Naive thymus-derived CD8-positive, alpha-beta T cell (primary cell): ENCODE measurements at places on chromosomes 12 and 14.

DNA sequence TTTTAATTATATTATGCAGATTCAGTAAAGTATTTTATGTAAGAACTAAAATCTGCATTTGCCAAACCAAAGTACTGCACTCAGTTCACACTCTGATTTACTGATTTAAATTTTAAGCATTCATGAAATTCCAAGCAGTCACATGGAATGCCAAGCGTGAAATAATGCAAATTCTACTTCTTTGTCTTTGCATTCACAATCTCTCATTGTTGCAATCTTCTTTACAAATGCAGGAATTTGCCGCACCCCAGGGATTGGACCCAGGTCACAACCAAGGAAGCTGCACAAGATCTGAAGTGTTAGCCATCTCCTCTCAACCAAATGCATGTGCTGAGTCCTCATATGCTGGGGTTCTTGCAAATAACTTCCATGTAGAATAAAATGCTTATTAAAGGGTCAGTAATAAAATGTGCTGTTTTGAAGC is 71.9 kb downstream of the TUNAR start:
- no peak for DNase-seq

DNA sequence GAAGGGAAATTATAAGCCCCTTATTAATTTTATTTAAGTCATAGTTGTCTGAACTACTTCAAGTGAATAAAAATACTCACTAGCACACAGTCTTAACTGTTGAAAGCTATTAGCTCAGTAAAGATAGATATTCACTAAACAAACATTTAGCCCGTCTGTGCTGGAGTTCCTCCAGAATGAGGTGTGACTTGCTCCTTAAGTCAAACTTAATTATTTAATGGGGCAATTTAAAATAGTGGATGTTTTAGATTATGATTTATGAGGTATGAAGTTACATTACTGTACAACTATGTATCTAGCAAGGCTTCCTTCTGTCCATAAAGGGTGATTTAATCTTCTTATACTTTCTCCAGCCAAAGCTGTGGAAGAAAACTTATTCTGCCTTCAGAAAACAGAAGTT is 414.0 kb upstream of the FLRT2 start:
- DNase-seq: no peak

GRCh38 chr12:12868477-12869235 is 22.7 kb upstream of the GPRC5A start:
- DNase-seq: no peak

- no peak for DNase-seq
These were observed 44.8 kb upstream of the NR2C1 start for GRCh38 chr12:95118138-95118787.

- DNase-seq: no peak
These were observed 12.8 kb upstream of the MLEC start for GRCh38 chr12:120674097-120674636.

DNA sequence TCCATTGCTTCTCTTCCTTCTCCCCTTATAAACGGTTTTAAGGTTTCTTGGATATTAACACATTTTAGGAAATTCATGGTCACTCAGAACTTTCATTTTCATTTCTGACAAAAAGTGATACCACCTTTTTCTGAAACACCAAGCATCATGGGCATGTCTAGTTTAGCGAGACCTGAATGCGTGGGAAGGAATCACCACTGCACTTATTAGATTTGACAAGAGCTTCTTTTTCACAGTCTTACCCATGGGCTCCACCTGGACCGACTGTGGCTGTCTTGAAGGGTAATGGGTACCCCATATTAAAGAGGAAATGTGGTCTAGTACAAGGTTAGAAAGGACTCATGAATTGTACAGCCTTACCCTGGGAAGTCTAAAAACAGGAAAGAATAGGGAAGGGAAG is 95.4 kb downstream of the KCNK10 start:
- no peak for DNase-seq

DNA sequence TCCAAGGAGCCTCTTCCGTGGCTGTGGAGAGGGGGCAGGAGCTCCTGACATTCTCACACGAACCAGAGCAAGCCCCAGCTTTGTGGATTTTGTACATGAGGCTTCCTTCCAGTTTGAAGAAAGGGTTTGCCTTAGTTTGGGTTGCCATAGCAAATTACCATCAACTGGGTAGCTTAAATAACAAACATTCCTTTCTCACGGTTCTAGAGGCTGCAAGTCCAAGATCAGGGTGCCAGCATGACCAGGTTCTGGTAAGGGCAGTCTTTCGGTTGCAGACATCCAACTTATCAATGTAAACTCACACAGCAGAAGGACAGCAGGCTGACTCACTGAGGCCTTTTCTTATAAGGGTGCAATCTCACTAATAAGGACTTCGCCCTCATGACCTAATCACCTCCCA is 25.9 kb upstream of the STAB2 start:
- no peak for DNase-seq

- DNase-seq: no peak
These were observed 111.7 kb downstream of the PPP2R5E start for GRCh38 chr14:63431466-63431865.

DNA sequence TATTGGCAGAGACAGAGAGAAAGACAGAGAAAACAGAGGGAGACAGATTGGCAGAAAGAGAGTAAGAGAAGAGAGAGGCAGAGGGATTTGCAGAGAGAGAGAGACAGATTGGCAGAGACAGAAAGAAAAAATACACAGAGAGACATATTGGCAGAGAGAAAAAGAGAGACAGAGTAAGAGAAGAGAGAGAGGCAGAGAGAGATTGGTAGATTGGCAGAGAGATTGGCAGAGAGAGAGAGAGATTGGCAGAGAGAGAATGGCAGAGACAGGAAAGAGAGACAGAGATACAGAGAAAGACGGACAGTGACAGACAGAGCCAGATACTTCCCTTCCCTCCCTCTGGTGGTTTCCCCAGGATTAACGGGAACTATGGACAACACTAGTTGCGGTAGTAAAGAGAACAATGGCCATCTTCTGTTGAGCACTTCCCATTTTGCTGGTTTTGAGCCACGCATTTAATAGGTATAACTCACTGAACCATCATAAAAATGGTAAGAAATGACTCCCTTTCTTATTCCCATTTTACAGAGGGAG is 2.6 kb upstream of the NOS1 start:
- no peak for DNase-seq

DNA sequence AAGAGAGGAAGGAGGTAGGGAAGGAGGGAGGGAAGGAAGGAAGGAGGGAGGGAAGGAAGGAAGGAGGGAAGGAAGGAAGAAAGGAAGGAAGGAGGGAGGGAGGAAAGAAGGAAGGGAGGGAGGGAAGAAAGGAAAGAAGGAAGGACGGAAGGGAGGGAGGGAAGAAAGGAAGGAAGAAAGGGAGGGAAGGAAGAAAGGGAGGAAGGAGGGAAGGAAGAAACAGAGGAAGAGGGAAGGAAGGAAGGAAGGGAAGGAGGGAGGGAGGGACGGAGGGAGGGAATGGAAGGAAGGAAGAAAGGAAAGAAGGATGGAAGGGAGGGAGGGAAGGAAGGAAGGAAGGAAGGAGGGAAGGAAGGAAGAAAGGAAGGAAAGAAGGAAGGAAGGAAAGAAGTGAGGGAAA is 22.4 kb upstream of the CCDC63 start:
- no peak for DNase-seq

DNA sequence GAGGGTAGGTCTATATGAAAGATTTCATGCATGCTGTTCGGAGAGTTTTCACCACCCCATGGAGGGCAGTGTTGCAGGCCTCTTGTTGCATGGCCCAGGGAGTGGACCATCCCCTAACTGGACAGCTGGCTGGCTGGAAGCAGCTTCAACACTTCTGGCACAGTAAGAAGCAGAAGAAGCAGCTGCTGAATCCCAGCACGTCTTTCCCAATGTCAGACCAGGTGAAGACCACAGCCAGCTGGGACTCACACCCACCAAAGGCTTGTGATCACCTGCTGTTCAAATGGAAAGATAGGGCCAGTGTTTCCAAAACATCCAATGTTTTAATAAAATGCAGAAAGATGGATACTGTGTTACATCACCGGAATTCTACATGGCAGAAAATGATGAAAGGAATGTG is 1423.6 kb downstream of the AACS start:
- DNase-seq: no peak

DNA sequence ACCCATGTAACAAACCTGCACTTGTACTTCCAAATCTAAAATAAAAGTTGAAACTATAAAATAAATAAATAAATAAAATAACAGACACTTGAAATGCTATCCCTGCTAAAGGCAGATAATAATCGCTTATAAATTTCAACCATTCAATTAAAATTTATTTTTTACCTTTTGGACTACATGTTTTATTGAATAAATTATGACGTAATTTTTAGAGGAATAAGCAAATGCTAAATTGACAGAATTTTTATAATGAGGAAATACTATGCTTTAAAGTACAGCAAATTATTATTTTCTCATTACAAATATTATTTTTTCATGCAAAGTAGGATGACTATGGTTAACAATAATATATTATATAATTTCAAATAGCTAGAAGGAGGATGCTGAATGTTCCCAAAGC is 658.6 kb upstream of the LMO3 start:
- no peak for DNase-seq

DNA sequence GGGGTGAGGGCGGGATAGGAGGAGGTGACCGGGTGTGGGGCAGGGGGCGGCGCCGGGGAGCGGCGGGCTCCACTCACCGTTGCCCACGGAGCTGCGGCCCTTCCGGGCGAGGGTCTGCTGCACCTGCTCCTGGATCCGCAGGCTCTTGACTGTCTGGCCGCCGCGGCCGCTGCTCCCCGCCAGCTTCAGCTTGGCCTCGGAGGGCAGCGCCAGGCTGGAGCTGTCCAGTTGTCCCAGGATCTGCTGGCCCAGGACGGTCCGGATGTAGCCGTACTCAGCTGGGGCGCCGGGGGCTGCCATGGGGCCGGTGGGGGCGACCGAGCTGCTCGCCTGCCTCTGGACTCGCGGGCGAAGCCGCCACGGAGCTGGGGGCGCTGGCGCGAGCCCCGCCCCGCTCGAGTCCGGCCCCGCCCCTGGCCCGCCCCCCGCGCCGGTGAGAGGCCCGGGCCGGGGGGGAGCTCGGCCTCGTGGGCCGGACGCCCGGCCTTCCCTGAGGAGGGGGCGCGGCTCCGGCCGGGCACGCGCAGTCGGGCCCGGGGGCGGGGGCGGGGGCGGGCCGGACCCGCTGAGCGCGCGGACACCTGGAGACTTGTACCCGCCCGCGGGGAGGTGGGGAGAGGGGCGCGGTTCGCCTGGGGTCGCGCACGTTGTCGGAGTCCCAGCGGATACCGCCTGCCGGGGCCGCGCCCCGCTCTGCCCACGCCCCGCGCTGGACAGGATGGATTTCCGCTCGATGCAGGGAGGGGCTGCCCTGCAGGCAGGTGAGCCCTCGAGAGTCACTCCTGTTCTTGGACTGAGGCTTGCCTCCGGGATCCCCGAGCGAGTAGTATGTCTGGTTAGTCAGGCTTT is at the start of gene PKP2:
Gene PKP2 (minus strand): TSS at position 346 of the 849 bp plus-strand sequence. CDS start 46 bp downstream, at position 300.
- DNase-seq: no peak

GRCh38 chr14:105087963-105088811 is 23.0 kb upstream of the GPR132 start:
- DNase-seq: no peak

- DNase-seq: no peak
These were observed 103.8 kb upstream of the MED13L start for GRCh38 chr12:116381240-116381743.

- DNase-seq: no peak
These were observed 75.6 kb upstream of the USP44 start for GRCh38 chr12:95626854-95627253.

DNA sequence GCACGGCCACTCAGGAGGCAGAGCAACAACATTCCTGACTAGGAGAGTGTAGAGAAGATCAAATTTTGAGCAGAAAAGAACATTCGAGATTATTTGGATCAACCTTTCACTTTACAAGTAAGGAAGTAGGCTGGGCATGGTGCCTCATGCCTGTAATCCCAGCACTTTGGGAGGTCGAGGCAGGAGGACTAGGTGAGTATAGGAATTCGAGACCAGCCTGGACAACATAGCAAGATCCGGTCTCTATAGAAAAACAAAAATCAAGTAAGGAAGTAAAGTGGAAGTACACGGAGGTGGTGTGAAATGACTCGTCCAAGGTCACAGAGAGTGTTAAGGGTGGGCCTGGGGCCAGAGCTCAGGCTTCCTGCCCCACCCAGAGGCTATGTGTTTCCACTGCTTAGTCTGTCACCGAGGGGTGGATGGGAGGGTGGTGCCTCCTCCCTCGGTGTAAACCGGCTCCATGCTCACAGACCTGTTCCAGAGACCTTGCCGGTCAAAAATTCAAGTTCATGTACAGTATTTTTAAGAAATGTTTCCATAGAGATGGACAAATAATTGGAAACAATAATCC is 51.9 kb downstream of the MAP1LC3B2 start:
- no peak for DNase-seq

DNA sequence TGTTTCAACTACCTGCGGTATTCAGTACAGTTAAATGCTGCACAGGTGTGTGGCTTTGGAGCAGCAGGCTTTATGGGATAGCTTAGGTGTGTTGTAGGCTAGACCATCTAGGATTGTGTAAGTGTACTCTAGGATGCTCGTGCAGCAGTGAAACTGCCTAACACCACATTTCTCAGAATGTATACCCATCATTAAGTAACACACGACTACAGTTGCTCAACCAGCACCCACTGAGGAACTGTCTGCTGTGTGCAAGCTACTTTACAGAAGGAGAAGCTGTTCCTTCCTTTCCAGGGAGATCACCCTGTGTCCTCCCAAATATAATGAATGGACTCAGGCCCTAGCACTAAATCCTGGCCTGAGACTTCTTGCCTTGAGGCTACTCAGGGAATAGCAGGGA is 94.8 kb downstream of the SLC24A4 start:
- no peak for DNase-seq

GRCh38 chr12:88994971-88995370 is 357.3 kb downstream of the DUSP6 start:
- DNase-seq: no peak

- DNase-seq: no peak
These were observed 51.3 kb upstream of the AMN1 start for GRCh38 chr12:31780096-31780495.

DNA sequence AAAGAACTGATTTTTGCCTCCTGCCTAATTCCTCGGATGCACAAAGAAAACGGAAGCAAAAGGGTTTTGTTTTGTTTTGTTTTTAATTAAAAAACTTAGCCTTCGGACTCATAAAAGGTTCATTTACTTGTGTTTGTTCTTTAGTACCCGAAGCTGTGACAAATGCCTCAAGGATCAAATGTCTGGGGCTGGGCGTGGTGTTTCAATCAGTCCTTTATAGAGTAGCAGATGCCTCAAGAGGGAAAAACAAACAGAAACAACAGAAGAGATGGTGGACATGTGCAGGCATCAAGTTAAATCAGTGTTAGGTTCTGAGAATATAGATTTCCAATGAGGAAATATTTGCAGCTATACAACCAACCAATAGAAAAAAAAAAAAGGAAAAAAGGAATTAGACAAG is 1.6 kb upstream of the WIF1 start:
- DNase-seq: no peak

DNA sequence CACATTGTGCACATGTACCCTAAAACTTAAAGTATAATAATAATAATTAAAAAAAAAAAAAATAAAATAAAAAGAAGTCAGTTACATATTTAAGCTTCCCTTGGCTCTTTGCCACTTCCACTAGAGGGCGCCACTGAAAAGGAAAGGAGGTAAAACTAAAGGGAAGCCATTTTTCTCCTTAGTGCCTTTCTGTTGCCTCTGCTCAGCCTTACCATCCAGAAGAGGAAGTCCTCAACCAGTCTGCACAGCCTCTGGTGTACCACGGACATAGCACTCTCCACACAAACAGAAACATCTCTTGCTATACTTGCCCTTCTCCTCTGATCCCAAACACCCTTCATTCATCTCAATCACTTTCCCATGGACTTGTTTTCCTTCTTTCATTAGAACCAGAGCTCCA is 169.0 kb upstream of the EEA1 start:
- DNase-seq: peak; percentile 73
